ENCODE measurements at places on chromosomes 4 and X.

DNA sequence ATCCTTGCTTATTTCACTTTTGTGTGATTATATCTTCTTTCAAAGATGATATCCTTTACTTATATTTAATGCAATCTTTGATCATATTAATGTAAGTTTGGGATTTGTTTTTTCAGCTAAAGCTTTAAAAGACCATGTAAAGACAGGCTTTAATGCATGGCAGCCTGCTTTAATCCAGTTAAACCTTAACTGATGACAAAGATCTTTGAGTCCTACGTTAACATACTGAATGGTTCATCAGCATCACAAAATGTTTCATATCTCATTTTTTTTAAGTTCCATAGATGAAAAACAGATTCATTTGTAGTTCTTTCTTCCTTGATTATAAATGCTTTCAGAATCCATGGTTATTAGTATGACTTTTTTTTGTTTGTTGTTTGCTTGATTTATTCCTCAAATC, 1102.8 kb downstream of the FSTL5 start:
- no peak for DNase-seq

GRCh38 chr4:169117591-169118081, 107.6 kb upstream of the CBR4 start:
- DNase-seq, result peak; percentile 26

GRCh38 chr4:109708990-109709389, 5.7 kb upstream of the CASP6 start:
- DNase-seq, result no peak

GRCh38 chr4:8434251-8435073, 6.1 kb downstream of the ACOX3 start:
- no peak for DNase-seq

- no peak for DNase-seq
Measured at GRCh38 chr4:168501407-168501806, 4.6 kb downstream of the PALLD start.
